Ureter (tissue), 1 donor: ENCODE measurements at places on chromosomes 2 and 18.
A peak's percentile ranks its signal among the peaks of the same experiment; 100 is the strongest.

- no peak for DNase-seq
These were observed 467.3 kb upstream of the MYT1L start for GRCh38 chr2:2798337-2798736.

- DNase-seq, result no peak
These were observed 683.8 kb downstream of the IRS1 start for GRCh38 chr2:226115832-226116200.

DNA sequence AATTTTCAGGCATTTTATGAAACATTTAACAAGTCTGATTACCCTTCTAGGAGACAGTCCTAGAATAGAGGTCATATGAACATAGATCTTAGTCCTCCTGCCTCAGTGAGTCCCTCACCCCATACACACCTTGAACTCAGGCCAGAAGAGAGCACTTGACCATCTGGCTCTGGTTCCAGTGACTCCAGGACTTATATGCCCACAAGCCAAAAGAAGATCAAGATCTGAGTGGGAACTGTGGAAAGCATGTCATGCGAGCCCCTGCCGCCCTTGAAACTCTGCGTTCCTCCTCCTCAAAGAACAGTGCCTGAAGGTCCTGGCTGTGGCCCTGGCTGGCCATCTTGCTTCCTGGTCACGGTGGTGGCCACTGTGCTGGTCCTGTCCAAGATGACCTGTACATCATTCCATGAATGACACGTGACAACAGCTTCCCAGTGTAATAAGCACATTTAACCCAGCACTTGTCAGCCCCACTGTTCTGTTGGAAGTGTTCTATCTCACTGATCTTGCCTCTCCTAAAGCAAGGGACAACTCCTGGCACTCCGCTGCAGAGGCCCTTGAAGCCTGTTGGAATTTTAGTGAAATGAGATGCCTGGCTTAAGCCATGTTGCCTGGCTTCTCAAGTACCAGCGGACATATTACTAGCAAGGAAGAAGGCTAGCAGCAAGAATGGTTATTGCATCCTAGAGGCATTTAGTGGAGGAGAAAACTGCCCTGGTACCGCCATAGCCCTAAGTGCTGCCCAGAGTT lies 17.6 kb downstream of the TTC32 start:
- no peak for DNase-seq

DNA sequence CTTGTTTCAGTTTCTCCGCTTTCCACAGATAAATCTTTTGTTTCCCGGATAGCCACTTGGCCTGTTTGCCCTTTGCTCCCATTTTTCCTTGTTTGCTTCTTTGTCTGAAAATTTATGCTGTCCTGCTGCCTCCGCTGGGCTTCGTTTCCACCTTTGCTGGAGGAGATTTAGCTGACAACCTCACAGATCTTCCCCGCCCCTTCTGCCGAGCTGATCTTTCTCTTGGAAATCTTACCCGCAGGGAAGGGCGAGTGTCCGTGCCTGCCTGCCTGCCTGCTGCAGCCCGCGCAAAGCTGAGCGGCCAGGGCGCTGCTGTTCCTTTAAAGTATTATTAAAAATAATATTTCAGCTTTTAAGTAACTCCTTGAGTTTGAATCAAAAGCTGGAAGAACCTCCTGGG lies 1.4 kb upstream of the XRCC5 start:
- DNase-seq, result no peak

DNA sequence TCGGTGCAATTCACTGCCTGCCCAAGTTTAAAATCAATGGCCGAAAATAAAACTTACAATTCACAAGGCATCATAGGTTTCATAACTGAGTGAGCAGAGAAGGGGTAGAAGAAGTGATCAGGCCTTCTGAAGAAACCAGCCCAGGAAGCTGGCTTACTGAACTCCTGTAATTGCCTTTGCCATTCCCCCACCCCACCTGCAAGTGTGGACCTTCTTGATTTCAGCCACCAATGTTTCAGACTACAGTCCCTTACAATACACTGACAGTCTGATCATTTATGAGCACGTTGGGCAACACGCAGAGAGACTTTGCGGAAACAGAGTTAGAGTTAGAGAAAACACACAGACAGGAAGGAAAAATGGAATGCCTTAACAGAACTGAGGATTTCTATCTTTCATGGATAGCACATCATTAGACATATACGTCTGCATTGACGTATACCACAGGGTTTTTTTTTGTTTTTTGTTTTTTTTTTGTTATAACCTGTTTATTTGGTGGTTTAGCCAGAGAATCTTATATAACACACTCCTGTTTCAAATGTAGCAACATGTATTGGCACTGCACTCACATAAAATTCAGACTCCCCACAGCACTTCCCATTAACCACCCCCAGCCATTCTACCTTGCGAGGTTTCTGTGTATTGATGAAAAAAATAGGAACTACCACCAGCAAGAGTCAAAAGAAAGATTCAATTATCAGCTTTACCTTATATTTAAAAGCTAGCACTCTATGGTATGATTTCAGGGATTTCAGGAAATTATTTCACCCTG lies 126.4 kb downstream of the CACNB4 start:
- no peak for DNase-seq

DNA sequence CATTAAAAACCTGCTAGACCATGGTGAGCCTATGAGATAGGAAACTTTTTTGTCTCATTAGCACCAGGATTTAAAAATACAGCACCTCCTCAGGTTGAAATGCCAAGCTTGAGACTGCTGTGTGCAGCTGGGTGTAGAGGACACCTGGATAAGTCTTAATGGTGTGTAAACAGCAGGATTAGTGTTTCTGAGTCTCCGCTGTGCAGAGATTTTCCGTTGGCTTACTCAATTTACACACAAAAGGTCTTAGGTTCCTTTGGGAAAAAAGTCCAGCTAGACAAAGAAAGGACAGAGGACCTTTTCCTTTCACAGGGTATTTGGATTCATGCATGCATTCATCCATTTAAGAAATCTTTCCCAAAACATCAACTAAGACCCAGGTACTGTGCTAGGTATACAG lies 168.1 kb downstream of the NRXN1 start:
- DNase-seq, result no peak

DNA sequence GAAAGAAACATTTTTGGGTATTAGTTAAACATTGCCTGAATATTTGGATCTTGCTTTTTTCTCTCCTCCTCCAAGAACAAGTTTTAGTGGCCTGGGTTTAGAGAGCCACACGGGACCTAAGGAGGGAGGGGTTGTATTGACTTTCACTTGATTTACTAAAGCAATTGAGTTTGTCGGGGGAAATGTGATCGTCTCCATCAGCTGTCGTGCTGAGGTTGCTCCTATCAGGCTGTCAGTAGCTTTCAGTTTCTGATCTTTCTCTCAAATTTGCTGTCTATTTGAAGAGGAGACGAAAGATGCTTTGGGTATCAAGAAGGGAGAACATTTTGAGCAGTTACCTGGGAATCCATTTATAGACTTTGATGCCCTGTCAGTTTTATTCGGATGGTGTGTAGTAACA lies 106.0 kb downstream of the SETBP1 start:
- DNase-seq, result no peak

DNA sequence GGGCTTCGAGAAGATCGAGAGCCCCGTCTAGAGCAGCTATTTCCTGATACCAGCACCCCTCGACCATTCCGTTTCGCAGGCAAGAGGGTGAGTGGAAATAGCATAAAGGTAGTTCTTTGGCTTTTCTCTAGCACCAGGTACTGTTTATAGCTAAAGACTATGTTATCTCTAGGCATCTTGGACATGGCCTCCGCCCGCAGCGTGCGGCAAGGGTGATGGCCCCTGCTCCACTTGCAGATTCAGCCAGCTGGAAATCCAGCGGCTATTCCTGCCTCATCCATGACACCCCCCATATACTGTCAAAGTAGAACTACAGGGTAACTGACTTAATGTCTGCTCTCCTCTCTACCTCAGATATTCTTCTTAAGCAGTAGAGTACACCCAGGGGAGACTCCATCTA lies 3.3 kb downstream of the AGBL5 start:
- no peak for DNase-seq

DNA sequence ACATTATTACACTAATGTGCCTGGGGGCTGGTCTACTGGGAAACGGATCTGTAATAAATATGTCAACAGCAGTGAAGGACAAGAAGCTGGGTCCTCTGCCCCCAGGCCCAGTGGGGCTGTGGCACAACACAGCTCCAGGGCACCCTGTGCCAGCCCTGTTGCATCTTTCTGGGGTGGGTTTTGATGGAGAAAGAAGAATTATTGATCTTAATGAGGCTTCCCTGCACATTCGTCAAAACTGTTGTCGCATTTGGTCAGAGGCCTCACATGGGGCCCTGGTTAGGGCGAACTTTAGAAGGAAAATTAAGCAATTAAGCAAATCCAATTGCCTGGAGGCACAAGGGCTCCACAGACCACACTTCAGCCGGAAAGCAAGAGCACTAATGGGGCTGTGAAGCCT lies 30.0 kb upstream of the TWIST2 start:
- DNase-seq, result no peak

DNA sequence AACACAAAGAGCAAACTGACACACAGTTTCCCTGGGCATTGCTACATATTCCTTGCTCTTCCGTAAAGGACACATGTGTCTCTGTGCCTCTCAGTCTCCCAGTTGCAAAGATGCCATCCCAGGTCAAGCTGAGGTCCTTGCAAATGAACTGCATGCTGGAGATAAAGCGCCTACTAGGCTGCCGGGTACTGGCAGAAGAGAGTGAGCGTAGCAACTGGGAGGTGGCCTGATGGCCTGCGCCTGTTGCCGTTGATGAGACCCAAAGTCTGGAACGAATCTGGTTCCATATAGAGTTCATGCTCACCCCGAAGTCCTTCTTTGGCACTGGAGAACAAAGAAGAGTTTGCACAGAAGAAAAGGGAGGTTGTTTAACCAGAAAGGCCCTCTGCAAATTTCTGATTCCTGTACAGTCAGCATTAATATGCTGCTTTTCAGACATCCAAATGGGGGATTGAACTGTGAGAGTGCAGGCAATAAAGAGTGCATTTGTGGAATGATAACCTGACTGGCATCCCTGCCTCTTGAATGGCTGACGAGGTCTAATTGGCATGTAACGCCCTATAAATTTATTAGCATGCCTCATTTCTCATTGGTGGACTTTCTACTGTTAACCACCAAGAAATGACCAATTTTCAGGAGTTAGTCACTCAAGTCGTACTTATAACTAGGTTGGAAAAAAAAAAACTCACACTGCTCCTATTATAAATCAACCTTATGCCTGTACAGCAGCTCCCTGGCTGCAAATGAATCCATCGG lies 78.7 kb downstream of the GBX2 start:
- DNase-seq, result no peak

GRCh38 chr18:56167366-56167765 lies 471.0 kb downstream of the TXNL1 start:
- no peak for DNase-seq

- DNase-seq, result no peak
These were observed 2.0 kb downstream of the HOXD3 start for GRCh38 chr2:176158855-176159662.

- no peak for DNase-seq
These were observed 156.1 kb downstream of the LDLRAD4 start for GRCh38 chr18:13374468-13375301.

GRCh38 chr18:8380926-8381325 lies 228.3 kb upstream of the RAB12 start:
- no peak for DNase-seq

GRCh38 chr2:8679827-8680731 lies 1.8 kb upstream of the ID2 start:
- DNase-seq, result peak; percentile 87

DNA sequence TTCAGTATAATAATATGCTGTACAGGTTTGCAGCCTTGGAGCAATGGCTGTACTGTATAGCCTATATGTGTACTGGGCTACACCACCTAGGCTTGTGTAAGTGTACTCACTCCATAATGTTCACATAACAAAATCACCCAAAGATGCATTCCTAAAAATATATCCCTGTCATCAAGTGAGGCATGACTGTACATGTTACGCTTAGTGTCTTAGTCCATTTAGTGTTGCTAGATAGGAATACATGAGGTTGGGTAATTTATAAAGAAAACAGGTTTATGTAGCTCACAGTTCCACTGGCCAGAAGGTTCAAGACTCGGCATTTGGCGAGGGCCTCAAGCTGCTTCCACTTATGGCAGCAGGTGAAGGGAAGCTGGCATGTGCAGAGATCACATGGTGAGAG lies 31.4 kb downstream of the RNF152 start:
- no peak for DNase-seq

- DNase-seq, result no peak
These were observed 212.3 kb downstream of the SNTG2 start for GRCh38 chr2:1162768-1163584.

- no peak for DNase-seq
These were observed 58.5 kb downstream of the SP3 start for GRCh38 chr2:173906626-173907025.

DNA sequence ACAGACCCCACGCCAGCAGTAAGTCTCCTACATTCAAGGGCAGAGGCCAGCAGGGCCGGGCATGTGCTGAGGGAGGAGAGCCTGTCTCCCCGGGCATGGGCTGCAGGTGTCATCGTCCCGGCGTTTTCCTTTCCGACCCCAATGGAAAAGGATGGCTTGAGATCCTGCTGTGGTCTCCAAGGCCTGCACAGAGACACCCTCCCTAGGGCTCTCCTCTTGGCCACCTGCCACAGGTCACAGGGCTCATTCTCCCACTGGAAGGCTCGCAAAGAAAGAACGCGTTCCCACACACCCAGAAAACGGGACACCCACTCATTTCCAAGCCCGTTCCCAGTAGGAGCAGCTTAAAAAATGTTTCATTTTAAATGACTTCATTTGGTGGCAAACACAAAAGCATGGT lies 41.0 kb downstream of the DIPK1C start:
- no peak for DNase-seq

GRCh38 chr2:34305587-34305986 lies 706.5 kb upstream of the FAM98A start:
- DNase-seq, result no peak
